ENCODE measurements at places on chromosomes 6 and 20.

- DNase-seq, result no peak
These were observed 44.9 kb upstream of the MTRF1L start for GRCh38 chr6:153047386-153047785.

DNA sequence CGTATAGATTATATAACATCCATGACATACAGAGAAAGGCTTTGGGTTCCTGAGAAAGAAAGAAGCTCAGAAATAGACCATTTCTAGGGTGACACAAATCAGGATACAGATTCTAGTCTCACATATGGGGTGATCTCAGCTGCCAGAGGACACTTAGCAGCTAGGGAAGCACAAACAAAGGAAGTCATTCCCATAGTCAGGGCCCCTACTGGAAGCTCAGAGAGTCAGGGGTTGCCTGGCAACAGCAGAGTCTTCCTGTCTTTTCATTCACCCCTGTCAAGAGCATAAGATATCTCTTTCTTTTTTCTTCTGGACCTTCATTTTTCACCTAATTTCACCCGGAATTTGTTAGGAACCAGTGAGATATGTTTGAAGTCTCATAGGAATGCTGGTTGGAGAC, 81.9 kb upstream of the IYD start:
- no peak for DNase-seq

DNA sequence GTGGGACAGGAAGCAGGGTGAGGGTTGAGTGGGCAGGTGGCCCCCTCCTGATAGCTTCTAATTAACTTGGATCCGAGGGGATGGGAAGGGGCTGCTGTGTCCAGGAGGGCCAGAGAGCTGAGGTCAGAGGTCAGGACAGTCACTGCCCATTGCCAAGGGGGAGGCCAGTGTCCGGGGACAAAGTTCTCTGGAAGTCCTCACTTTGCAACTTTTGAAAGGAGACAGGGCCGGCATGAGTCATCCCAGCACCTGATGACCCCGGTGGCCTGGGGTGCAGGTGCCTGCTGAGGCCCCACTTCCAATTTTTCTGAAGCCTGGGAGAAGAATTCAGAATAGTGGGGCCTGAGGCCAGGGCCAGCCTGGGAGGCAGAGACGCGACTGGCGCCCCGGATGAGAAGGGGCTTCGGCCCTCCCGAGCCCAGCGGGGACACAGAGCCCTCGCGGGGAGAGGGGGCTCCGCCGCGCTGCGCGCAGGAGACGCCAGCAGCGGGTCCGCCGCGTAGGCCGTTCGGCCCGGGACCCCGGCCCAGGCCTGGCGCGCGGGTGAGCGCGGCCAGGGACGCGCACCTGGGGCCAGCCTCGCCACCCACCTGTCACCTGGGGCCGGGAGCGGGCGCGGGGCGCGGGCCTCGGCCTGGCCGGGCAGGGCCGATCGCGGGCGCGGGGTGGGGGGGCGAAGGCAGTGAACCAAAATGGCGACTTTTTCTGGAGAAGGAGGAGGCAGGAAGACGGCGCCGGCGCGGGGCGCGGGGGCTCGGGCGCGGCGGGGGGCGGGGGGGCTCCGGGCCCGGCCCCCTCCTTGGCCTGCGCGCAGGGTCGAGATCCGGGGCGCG, 586 bp downstream of the ZNF512B start:
- peak; percentile 31 for DNase-seq

DNA sequence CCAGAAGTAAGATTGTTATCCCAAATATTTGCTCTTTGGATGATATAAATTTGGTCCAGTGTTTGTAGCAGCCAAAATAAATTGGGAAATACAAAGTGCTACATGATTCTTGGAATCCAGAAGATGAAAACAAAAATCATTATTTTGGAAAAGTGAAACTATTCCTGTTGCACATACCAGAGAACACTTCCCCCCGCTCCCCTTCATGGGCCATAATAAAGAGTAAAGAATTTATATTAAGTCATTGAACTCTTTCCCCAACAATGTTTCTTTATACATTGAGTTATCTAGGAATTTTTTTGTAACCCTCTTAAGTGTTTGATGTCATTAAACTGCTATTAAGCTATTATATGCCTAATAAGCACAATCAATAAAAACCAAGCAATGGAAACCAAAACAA, 490.4 kb upstream of the HS3ST5 start:
- DNase-seq, result no peak

DNA sequence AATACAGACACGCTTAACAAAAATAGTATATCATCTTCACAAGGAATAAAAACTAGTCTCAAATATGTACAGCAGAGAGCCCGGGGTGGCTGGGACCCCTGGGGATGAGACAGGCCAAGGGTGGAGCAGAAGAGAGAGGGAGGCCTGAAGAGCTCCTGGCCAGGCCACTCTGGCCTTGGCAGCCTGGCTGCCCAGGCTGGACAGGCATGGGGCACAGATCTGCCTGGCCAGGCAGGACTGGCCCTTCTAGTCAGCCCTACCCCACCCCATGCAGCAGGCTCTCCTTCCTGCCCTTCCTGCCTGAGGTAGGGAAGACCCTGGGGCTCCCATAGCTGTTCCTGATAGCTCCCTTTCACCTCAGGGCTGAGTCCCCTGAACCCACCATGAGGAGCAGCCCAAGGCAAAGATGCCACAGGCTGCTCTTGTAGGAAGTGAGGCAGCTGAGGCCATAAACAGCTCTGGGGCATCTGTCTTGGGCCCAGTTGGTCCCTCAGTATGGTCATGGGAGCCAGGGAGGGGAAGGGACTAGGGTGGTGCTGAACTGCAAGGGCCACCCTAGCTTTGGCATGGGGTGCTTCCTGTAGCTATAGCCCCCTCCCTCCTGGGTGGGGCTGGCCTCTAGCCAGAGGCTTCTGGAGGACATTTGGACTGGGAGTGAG, 27.1 kb downstream of the COX4I2 start:
- DNase-seq, result no peak

GRCh38 chr6:131281471-131282270, 146.4 kb downstream of the AKAP7 start:
- peak; percentile 10 for DNase-seq

DNA sequence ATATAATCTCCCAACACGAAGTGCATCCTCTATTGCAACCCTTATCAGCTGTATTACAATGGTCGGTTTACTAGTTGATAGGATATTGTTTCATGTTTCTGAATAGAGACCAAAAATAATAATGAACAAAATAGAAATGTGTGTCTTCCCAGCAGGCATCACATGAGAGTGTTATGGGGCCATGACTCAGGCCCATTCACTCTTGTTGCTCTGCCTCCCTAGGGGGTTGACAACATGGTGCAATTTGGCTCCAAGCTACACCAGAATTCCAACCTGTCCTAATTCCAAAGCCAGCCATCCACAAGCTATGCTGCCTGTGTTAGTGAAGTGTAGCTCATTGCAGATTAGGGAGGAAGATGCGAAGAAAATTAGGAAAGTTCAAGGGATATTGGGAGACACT, 13.1 kb upstream of the SAYSD1 start:
- no peak for DNase-seq

DNA sequence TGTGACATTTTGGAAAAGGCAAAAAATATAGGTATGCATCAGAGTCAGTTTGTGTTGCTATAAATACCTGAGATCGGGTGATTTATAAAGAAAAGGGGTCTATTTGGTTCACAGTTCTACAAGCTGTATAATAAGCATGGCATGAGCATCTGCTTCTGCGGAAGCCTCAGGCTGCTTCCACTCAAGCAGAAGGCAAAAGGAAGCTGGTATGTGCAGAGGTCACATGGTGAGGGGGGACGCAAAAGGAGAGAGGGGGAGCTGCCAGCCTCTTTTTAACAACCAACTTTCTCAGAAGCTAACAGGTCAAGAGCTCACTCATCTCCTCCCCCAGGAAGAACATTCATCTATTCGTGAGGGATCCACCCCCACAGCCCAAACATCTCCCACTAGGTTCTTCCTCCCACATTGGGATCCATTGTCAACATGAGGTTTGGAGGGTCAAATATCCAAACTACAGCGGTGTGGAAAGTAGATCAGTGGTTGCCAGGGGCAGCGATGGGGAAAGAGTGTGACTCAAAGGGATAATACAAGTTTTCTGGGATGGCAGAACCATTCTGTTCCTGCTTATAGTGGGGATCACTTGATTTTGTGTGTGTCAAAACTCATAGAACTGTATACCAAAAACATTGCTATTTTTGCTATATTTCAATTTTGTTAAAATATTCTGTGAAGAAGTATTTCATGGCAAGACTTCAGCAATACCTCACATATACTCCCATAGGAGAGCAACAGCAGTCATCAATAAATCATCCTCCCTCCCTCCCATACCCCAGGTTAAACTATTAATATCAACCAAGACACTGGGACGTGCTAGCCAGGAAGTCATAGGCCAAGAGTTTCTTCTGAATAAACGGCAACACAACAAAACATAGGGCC, 9.9 kb upstream of the FAM50B start:
- no peak for DNase-seq

GRCh38 chr6:109255946-109256640, 126.2 kb downstream of the CD164 start:
- DNase-seq, result no peak

GRCh38 chr6:165988757-165989456, 178.7 kb downstream of the TBXT start:
- no peak for DNase-seq

DNA sequence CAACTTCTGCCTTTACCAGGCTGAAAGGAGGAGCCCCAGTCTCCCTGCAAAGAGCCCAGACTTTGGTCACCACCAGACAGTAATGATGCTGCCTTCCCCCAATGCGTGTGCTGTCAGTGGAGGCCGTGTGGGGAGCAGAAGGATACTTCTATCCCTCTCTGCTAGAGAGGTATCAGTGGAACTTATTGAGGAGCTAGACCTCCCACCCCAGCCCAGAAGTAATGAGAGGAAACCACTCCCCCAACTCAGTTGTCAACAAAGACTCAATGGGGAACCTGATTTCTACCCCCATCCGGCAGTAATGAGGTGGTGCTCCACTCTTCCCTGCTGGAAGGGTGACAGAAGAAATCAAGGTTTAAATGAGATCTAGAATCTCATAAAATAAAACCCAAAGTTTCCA, 4.4 kb upstream of the WFDC8 start:
- no peak for DNase-seq

- no peak for DNase-seq
These were observed 7.5 kb upstream of the LY86 start for GRCh38 chr6:6581054-6581453.

DNA sequence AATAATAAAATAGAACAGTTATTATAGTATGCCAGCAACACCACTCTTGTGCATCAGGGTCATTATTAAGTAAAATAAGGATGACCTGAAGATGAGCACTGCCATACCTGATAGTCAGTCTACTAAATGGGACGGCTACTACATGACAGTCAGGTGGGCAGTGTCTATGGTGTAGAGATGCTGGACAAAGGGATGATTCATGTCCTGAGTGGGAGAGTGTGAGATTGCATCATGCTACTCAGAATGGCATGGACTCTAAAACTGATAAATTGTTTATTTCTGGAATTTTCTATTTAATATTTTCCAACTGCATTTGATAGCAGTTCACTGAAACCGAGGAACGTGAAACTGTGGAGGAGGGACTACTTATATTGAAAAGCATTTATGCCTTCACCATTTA, 38.8 kb downstream of the SNX9 start:
- DNase-seq, result no peak

- no peak for DNase-seq
These were observed 10.7 kb downstream of the MAFB start for GRCh38 chr20:40678286-40678875.

GRCh38 chr20:60395991-60396390, 437.8 kb downstream of the CDH26 start:
- DNase-seq, result no peak

- no peak for DNase-seq
These were observed 161.7 kb downstream of the UNC5CL start for GRCh38 chr6:40877362-40877761.

DNA sequence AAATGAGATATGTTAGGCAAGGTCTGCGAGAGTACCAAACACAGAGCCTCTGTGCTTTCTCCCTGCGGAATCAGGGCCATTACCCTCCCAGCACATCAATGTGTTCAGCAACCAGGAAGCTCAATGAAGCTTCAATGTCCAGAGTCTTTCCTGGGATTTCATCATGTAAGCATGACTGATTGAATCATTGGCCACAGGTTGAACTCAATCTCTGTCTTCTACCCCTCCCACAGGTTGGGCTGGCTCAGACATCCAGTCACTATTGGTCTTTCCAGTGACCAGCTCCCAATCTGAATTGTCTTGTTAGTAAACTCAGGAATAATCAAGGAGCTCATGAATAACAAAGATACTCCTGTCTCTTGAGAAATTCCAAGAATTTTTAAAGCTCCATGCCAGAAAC, 2.7 kb upstream of the DTD1 start:
- no peak for DNase-seq

DNA sequence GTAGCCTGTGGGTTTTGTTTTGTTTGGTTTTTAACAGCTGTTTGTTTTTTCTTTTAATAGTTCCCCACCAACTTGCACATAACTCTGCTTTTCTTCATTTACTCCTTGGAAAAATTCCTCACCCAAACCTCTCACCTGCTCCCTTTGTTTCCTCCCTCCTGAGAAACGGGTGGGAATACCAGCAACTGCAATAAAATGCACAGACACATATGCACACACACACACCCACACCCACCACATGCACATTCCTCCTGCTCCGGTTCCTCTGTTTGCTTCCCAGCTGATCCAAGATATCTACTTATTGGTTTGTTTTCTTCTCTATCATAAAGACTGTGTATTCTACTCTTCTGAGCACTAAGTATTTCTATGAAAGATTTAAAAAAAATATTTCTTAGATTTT, 161.1 kb upstream of the EPHA7 start:
- no peak for DNase-seq

GRCh38 chr6:21947731-21948386, 349.0 kb downstream of the PRL start:
- no peak for DNase-seq

- DNase-seq, result no peak
These were observed 294.4 kb upstream of the CDH4 start for GRCh38 chr20:60957621-60958020.

DNA sequence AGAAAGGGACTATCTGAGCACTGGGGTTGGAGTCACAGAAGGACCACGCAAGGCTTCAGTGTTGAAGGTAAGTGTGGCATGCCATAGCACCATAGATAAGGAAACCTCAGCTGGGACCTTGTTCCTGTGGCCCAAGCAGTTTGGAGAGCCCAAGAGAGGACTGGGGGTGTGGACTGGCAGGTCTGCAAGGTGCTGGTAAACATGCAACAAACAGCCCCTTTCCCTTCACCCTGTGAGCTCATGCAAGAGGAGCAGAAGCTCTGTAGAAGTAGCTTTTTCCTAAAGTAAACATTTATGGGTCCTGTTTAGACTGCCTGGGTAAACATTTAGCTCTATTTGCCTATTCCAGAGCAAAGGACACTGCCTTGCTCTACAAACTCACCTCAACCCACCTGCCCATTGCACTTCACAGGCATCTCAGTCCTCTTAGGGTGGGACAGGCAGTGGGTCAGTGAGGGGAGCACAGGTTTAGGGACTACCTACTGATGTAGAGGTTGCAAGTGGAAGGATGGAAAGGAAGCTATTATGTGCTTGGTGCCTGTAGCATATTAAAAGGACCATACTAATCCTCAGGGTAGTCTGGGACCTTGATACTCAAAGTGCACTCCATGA, 12.0 kb downstream of the ZSCAN31 start:
- no peak for DNase-seq

GRCh38 chr6:141833001-141833655, 299.6 kb upstream of the GJE1 start:
- DNase-seq, result no peak

GRCh38 chr6:22204153-22204552, 92.7 kb downstream of the PRL start:
- DNase-seq, result no peak

GRCh38 chr20:57568088-57568896, 7.4 kb downstream of the PCK1 start:
- no peak for DNase-seq

All from T-helper 1 cell (primary cell).